Hematopoietic multipotent progenitor cell treated with erythropoietin and hydrocortisone succinate and interleukin-3 and kit ligand, for 17 days (in vitro differentiated cells): ENCODE measurements at places on chromosomes 16 and 17.

GRCh38 chr17:61600621-61601020 lies 9.6 kb upstream of the NACA2 start:
- no peak for DNase-seq

DNA sequence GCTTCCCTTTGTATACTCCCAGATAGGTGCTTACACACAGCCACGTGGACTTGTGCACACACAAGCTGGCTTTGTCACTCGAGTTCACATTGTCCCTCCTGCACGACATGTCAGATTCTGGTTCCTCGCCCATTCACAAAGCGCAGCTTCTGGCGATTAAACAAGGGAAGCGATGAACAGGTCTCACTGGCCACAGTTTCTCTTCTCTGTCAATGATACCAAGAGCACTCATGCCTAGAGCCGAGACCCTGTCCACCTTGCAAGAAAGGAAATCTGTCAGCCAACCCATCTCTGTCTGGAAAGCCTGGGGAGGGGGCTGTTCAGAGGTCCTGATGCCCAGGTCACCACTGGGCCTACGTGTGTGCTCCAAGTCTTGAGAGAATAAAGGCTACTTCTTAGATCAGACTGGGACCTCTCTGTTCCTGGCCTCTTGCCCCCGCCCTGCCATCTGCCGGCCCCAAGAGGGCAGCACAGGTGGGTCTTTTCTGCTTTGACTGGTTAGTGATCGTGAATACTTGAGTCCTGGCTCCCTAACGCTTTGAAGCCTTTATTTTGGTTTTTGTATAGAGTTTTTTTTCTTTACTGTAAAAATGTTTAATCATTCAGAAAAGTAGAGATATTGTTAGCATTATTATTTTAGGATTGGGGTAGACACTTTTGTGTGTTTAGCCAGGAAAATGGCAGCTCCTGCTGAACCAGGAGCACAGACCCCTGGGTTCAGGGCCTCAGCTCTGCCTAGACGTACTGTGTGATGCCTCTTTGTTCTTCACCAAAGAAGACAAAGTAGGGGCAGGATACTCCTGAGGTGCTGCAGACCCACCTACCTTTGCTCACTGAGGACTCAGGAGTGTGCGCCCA lies 104.7 kb downstream of the MRM1 start:
- DNase-seq, result peak; percentile 31

DNA sequence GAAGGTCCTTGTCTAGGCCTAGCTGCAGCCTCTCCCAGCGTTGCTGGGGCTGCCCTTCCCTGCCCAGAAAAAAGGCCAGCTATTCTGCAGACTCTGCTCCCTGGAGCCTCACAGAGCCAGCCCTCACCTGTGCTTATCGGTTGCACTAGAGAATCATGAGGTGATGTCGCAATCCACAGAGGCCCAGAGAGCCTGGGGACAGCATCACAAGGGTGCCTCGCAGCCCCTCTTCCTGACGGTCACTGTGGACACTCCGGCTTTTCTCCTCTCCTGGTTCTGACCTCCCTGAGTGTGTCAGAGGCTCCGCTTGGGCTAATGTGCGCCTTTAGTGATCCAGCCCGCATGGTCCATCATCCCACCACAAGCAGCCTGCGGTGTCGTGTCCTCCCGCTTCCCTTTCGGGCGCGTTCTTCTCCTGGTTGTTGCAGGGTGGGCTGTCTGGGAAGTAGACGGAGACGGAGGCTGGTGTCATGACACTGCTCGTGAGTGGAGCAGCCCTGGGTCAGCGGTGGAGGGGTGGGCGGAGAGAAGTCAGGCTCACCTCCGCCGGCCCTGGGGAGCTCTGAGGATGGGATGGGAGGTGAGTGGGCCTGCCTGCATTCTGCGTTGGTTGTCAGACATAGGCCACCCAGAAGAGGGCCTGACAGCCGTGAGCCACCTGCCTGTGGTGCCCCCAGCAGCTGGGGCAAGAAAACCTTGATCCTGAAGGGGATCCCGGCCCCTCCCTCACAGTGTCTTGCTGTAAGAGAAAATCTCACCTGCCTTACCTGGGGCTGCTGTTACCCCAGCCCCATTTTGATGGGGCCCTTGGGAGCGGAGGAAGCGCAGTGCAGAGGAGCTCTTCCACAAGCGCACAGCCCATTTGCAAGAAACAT lies 165.9 kb upstream of the CHMP6 start:
- DNase-seq, result no peak

DNA sequence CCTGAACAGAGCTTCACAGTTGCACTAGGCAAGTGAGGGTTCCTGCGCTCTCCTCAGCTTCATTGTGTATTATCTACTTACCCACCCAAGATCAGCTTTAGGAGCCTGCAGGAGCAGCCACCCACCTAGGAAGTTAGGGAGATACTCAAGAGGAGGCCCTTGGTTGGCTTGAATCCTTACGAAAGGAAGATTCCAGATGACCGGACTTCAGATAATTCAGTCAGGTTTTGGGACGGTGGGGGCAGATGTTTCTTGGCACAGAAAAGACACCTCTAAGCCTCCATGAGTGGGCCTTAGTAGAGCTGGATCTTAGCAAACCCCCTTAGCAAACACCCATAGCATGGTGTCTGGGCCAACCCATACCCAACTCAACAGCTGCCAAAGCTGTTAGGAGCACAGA lies 2.4 kb upstream of the CBFB start:
- DNase-seq, result no peak

DNA sequence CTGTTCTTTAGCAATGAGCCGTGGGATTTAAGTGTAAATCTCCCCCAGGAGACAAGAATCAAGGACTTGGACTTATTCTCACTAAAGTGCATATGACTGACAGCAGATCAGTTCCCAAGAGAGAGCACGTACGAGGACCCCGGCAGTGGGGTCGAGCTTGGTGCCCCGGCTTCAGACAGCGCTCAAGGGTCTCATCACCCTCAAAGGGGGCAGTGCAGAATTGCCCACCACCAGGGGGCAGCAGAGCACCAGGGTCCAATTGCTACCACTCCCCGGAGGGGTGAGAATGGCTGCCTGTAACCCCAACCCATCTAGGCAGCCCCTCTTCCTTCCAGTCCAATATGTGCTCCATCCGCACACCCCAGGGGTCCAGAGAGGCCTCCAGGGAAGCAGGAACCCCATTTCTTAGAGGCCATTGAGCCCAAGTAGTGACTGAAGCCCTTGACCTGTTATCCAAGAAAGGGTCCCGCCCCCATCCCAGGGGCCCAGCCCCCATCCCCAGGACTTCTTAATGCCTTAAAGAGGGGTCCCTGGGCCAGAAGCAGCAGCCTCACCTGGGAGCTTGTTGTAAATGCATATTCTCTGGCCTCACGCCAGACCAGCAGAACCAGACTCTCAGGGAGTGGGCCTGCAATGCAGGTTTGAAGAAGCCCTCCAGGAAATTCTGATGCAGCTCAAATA lies 86.1 kb downstream of the ZDHHC7 start:
- peak; percentile 75 for DNase-seq

GRCh38 chr17:64448665-64449512 lies at the start of gene MILR1:
TSS of gene MILR1 (plus strand) at chr17:64449115. CDS start at chr17:64449169, 54 bp downstream.
- DNase-seq, result no peak

GRCh38 chr17:79168486-79169055 lies 93.9 kb downstream of the ENGASE start:
- no peak for DNase-seq

- no peak for DNase-seq
Measured at GRCh38 chr16:88628512-88628974, 9.8 kb upstream of the IL17C start.

GRCh38 chr17:81492202-81492601 lies 20.4 kb downstream of the ACTG1 start:
- DNase-seq, result no peak

GRCh38 chr16:55179411-55179810 lies 144.6 kb upstream of the IRX6 start:
- no peak for DNase-seq

- DNase-seq, result no peak
Measured at GRCh38 chr16:66507731-66508239, 42.1 kb downstream of the TK2 start.

- DNase-seq, result no peak
Measured at GRCh38 chr17:6135236-6135635, 65.1 kb downstream of the WSCD1 start.

DNA sequence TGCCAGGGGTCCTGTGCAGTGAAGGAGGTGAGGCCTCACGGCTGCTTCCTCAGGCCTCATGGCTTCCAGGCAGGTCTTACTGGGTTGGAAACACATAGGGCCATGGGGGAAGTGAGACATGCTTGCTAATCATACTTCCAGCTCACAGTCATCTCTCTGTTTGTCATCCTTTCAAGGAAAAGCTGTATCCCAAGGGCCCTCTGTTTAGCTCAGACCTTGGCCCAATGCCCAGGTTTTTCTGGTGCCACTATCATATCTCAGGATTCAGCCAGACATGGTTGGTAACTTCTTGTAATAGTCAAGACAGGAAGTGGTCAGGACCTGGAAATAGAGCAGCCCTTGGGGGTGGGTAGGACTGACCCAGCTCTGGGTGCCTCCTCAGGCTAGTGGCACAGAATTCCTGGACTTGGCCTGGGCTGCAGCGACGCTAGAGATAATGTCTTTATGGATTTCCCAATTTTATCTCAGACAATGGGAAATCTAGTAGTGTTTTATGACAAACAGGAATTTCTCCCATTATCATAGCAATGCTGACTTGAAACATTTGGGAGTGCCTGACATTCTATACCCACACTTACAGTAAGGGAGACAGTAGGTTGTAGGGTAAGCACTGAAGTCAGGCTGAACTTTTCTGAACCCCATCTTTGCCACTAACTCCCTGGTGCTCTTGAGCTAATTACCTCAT lies 13.5 kb upstream of the ITGB3 start:
- DNase-seq, result peak; percentile 30

GRCh38 chr17:59521465-59522126 lies 43.8 kb upstream of the DHX40 start:
- DNase-seq, result peak; percentile 65

GRCh38 chr16:75111514-75111940 lies 5.1 kb downstream of the LDHD start:
- DNase-seq, result no peak

DNA sequence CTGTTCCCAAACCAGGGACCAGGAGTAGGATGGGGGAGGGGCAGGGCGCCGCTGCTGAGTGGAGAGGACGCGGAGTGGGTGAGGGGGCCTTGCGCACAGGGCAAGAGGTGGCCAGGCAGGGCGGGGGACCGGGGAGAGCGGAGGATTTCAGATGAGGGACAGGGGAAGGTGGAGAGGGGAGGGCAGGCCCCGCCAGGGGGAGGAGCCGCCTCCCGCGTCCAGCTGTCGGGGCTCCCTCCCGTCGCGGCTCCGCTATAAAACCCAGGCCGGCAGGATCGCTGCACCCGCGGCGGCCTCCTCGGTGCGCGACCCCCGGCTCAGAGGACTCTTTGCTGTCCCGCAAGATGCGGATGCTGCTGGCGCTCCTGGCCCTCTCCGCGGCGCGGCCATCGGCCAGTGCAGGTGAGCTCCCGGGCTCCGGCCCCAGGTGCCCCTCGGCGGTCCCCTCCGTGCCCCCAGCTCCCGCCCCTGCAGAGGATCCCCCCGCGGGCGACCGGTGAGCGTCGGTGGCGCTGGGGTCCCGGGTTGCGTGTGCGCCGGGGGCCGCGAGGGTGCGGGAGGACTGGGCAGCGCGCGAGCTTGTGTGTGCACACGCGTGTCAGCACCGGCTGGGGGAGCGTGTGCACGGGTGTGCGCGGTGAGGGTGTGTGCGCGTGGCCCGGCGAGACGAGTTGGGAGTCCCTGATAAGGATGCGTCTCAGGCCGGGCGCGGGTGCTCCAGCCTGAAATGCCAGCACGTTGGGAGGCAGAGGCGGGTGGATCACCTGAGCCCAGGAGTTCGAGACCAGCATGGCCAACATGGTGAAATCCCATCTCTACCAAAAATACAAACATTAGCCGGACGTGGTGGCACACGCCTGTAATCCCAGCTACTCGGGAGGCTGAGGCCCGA lies at the start of gene CA4:
Gene CA4, plus strand, starts transcription at position 283 of the 892 bp plus-strand sequence. Its CDS starts 62 bp downstream, at position 345.
- DNase-seq, result no peak

DNA sequence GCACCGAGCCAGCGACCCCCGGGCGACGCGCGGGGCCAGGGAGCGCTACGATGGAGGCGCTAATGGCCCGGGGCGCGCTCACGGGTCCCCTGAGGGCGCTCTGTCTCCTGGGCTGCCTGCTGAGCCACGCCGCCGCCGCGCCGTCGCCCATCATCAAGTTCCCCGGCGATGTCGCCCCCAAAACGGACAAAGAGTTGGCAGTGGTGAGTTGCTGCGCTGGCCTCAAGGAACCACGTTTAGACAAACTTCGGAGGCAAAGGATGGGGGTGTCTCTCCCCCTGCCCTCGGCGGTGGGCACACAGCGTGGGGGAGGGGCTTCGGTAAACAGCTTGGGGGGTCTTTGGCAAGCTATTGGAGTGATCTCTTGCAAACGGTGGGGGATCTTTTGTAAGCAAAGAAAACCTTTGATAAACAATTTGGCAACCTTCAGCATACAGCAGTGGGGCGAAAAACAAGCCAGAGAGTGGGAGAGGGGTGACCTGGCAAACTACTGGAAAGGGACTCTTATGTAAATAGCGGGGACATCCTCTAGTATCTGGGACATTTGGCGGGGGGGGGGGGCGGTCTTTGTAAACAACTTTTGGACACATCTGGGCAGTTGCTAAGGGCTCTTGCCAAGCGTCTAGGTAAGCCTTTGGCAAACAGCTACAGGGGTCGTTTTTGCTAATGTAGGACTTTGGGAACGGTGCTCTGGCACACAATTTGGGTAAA lies 587 bp downstream of the MMP2 start:
- no peak for DNase-seq

- no peak for DNase-seq
Measured at GRCh38 chr17:38602956-38603785, 2.6 kb downstream of the SRCIN1 start.

GRCh38 chr16:1082266-1082951 lies 9.9 kb downstream of the SSTR5 start:
- DNase-seq, result no peak

- DNase-seq, result no peak
Measured at GRCh38 chr17:38959508-38959907, 7.7 kb downstream of the FBXO47 start.

DNA sequence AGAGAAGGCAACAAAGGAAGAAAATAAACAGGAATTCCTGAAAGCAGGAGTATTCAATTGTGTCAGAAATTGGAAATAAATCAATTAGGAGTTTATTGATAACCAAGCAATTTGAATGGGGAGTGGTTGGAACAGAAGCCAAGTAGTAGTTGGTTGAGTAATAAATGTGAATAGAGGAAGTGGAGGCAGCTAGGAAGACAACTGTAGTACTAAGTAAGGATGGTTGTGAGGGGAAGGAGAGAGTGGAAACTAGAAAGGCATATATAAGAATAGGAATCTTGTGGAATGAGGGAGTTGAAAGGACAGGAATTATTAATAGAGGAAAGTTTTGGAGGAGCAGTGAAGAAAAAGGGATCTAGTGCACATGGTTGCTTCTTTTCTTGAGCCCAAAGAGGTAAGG lies 34.4 kb downstream of the NFAT5 start:
- DNase-seq, result no peak

GRCh38 chr17:80262291-80262690 lies 1.6 kb downstream of the RNF213 start:
- peak; percentile 46 for DNase-seq

- DNase-seq, result no peak
Measured at GRCh38 chr17:37031493-37032083, 82.8 kb downstream of the AATF start.

DNA sequence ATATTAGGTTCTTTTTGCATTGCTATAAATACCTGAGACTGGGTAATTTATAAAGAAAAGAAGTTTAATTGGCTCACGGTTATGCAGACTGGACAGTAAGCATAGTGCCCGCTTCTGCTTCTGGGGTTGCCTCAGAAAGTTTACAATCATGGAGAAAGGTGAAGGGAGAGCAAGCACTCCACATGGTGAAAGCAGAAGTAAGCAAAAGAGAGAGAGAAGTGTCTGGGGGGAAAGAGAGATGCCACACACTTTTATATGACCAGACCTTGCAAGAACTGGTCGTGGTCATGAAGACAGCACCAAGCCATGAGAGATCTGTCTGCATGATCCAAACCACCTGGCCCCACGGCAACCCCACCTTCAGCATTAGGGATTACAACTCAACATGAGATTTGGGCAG lies 45.4 kb downstream of the KCNJ16 start:
- DNase-seq, result no peak
